ENCODE measurements at places on chromosomes 2 and 18.
A peak's percentile ranks its signal among the peaks of the same experiment; 100 is the strongest.

- DNase-seq, result no peak
These were observed 11.3 kb upstream of the KCNF1 start for GRCh38 chr2:10900216-10901109.

GRCh38 chr2:24082787-24083566, 1.7 kb downstream of the TP53I3 start:
- DNase-seq, result no peak

DNA sequence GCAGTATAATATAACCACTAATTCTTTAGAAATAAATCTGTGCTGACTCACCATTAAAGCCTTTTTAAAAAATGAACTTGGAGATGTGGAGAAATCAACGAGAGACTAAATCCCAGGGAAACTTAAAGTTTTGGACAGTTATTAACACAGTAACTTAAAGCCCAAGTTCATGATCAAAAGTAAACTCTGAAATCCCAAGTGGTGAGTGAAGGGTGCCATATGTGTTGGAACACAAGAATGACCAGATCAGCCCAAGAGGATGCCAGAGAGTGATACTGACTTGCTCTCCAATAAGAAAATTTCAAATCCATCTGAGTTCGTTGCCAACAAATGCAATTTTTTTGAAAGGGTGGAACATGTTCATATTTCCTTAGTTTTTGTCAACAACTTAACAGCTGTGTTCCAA, 838.1 kb upstream of the ACVR2A start:
- DNase-seq, result no peak

DNA sequence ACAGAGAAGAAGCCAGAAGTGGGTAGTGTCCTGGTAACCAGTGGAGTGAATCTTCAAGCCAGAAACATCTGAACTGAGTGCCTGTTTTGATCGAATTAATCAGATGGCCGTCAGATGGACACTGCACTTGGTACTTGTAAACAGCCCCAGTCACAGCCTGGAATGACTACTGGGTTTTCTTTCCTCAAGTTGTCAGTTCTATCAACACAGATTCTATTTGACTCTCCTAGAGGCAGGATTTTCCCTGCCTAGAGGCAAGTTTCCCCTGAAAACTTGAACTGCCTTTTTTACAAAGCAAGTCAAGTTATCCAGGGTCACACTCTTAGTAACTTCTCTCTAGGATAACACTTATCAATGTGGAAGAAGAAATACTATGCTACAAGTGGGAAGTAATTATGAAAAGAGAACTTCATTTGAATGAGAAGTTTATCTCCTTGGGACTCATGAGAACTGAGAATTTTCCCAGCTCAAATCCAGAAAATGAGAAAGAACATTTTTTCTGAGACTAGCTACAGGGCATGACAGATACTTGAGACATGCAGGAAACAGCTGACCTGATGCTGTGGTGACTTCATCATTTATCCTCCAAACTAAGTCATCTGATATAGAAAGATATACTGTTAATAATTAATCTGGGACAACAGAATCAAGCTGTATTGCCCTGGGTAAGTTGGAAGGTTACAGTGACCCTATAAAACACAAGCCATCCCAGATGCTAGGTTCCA, 36.0 kb downstream of the SULT1C2 start:
- DNase-seq, result no peak

DNA sequence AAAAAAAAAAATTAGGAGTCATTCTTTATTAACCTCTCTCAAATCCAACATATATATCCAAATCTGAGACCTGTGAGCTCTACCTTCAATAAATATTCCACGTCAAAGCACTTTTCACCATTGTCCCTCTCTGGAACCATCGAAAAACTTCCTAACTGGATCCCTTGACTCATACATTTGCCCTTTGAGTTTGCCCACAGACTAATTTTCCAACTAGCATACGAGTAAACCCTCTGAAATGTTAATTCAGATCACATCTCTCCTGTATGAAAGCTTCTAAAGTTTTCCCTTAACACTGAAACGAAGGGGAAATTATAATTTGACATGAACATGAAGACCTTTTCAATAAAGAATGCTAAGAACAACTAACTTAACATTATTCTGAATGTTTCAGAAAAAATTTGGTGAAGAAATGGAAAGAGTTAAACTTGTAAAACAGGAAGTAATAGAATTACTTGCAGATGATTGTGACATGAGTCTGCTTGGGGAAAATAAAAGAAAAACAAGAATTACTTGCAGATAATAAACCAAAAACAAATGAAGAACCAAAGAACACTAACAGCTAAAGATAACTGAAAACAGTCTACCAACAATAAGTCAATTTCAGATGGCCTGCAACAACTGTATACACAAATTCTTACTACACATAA, 110.6 kb downstream of the C2orf74 start:
- no peak for DNase-seq

DNA sequence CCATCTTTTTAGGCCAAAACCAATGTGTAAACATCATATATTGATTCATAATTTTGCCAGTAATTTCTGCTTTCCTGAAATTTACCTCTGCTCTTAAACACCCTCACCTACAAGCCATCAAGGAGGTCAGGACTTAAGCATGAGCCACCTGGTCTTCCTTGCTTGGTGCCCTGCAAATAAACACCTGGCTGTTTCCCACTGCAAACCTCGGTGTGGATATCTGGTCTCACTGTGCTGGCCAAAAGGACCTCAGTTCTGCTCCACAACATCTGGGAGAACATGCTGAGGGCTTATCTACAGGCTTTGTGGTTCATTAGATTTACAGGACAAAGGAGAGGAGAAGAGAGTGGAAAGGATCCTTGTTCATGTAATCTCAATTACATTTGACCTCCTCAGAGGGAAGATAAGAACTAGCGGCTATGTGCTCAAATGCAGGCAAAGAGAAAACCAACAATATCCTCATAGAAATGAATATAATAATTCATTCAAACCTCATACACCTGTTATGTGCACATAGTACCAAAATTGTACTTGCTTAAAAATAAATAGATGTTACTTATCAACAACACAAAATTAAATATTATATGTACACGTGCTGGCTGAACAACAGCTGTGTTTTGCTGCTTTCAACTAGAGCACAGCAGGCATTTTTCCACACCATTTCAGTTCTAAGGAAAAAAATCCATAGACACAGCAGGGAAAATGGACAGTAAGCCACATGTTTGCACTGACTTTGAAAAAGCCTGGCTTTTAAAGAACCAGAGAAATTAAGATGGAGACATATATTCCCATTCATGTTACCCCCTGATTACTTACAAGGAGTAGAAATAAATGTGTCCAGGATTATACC, 465.1 kb downstream of the LPIN1 start:
- DNase-seq, result peak; percentile 48

DNA sequence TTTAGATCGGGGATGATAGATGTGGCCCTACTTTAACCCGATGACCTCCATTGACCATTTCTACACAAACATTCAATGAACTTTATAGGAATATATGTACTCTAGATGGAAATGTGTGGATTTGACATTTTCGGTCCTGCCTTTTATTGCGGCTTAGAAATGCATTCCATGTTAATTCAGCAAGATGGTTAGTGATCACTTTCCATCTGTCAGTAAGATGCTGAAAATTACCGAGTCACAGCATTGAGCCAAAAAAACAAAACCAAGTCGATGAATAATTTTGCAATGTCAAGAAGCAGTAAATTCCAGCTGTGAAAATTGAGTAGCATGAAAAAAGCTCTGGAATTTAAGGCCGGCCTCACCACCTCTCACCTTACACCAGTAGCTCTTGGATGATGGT, 1642.6 kb upstream of the NXPH2 start:
- DNase-seq, result no peak

DNA sequence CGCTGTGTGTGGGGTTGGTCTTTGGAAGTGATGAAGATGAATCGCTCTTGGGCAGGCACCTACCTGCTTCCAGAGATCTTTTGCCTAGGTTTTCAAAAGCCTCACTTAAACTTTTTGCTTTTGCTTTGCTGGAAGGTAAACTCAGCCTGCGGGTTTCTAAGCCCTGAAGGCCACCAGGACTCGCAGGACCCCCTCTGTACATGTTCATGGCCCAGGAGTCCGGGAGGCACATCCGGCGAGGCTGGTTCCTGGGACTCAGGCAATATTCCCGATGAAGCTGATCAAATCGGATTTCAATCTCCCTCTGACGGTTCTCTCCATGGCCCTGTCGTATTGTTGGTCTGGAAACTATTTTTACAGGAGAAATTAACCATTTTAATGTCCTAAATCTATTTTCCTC, 13.2 kb downstream of the HJURP start:
- DNase-seq, result no peak

- no peak for DNase-seq
These were observed 170.7 kb upstream of the FSIP2 start for GRCh38 chr2:185567940-185568339.

- DNase-seq, result no peak
These were observed 215.0 kb upstream of the AGAP1 start for GRCh38 chr2:235278771-235279355.

GRCh38 chr2:86337244-86337835, at the start of gene REEP1:
Gene REEP1 (minus strand): TSS chr2:86337626. CDS start chr2:86337510, 116 bp downstream.
- DNase-seq, result no peak

- peak; percentile 17 for DNase-seq
These were observed 30.7 kb downstream of the CAMKMT start for GRCh38 chr2:44392338-44392943.

- DNase-seq, result no peak
These were observed 97.6 kb upstream of the SEC11C start for GRCh38 chr18:59041819-59042815.

DNA sequence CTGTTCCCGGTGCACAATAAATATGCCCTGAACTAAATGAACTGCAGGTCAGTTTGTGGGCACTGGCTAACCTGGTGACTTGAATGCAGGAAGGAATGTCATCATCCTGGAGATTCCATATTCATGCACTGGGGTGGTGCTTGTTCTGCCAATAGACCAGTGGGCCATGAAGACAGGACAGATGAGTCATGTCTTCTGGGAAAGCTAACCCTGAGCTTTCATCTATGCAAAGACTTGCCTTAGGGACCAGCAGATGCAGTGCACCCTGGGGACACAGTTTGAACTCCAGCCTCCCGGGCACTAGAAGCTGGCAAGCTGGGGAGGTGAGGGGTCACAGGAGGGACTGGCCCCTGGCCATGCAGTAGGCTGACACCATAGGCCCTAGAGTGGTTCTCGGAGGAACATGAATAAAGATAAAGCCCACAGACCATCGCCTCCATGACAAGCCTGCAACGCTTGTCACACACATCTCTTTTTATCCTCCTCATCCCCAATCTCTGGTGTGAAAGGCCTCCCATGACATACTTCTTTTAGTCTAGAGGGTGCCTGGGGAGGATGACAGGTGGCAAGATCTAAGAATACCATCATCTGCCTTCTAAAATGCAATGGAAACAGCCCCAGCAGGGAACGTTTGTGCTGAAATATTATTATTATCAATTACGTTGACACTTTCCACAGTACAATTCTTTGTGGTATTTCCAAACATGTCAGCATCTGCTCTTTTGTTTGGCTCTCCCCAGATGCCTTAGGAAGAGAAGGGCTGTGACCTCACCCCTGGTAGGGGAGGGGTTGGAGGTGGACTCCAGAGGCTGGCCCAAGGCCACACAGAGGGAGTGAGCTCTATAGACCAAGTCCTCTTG, 267.4 kb upstream of the RAB6C start:
- no peak for DNase-seq

- DNase-seq, result no peak
These were observed 167.3 kb upstream of the NOSTRIN start for GRCh38 chr2:168635065-168635577.

DNA sequence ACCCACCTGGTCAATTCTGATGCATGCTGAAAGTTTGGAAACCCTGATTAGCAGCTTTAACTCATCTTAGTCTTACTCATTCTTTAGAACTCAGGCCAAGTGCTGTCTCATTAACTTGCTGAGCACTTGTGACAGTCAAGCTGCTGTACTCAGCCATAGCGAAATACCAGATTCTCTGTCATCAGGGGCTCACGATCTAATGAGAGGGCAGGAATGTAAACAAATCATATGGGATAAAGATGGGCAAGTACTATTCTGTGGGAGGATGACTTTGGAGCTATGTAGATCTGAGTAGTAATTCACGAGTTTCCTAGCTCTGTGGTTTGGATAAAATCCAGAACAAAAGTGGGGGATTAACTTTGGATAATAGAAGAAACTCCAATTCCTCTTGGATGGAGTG, 376.6 kb downstream of the HRH4 start:
- DNase-seq, result no peak

- no peak for DNase-seq
These were observed 32.8 kb upstream of the SLC14A1 start for GRCh38 chr18:45690975-45691815.

- no peak for DNase-seq
These were observed 219.3 kb upstream of the OSR1 start for GRCh38 chr2:19577723-19578122.

DNA sequence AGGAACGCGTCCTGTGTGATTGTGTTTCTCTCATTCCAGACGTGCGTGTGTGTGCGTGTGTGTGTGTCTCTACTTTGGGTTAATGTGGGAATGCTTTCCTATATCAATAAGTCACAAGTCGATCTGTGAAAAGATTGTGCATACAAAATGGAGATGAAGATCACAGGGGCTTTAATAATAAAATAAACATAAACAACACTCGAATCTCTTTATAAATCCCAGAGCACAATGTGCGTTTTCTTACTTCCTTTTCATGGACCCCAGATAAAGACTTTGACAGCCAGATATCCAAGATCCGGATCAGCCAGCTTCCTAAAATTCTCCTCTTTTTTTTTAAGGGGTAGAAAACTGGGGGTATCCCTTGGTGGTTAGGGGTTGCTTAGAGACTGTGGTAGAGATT, 4.7 kb downstream of the PAX8 start:
- no peak for DNase-seq

DNA sequence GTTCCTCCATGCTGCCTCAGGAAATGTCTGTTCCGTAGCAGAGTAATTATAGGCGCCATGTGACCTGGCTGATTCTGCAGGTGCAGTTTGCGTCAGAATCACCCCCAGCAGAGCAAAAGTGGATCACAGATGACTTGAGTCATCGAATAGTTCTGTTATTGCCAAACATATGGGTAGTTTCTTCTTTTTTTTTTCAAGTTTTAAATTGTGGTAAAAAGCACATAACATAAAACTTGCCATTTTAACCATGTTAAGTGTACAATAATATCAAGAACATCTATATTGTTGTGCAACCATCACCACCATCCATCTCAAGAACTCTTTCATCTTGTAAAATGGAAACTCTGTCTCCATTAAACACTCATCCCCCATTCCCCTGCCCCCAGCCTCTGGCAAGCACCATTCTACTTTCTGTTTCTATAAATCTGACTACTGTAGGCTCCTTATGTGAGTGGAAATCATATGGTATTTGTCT, 177.7 kb upstream of the TWIST2 start:
- DNase-seq, result no peak

DNA sequence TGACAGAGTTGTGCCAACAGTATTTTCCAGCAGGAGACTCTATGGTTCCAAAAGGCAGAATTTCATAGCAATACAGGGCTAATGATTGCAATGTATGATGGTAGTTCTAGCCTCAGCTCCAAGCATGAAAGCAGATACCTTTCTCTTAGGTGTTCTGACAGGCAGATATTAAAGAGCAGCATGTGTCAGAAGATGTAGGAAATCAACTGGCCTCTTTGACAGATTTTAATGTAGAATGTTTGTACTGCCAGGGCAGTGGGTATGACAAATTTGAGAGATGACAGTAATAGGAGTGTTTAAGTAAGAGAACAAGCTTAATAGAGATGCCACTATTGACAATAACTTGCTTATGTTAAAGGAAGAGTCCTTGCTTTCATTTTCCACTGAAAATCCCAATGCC, 21.5 kb upstream of the VWC2L start:
- no peak for DNase-seq

GRCh38 chr2:19728125-19728524, 173.7 kb downstream of the TTC32 start:
- no peak for DNase-seq
